Naive B cell (primary cell): ENCODE measurements at places on chromosomes 11 and 22.

DNA sequence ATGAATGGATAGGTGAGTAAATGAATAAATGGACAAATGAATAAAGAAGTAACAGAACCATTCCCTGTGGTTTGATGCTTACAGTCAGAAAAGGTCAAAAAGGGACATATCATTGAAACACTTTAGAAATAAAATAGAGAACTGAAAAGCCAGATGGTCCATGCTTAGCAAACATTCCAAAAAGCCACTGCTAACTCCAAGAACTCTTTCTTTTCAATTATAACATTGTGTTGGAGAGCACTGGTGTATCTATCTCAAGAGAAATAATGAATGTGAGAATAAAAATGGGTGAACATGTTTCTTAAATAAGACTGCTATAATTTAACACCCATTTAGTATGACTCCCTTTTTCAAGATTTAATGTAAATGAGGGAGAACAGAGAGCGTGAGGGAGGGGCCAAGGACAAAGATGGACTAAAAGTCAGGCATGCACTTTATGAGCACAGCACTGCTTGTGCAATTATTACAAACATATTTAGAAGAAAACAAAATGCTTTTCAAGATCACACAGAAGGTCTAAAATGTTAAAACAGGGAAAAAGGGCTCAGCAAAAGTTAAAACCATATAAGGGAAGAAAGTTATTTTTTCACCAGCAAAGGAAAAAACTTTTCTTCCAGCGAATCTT is 224.3 kb upstream of the PITPNB start:
- no peak for DNase-seq

GRCh38 chr11:107468596-107468995 is 11.0 kb upstream of the CWF19L2 start:
- DNase-seq = no peak

DNA sequence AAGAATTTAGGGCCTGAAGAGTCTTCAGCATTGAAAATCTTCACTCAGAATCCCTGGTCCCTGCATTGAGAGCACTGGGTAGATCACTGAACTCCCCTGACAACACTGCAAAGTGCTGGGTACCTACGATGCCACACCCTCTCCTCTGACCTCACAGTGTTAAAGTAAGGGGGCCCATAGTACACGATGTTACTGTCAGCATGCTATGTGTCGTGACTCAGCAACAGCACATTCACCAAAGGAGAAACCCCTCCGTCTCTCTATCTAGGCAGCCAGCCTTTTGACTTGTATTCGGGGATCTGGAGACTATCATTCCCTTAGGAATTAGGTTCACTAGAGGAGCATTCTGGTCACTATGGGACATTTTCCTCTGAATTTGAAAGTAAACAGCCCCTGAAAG is 67.4 kb upstream of the PITPNB start:
- no peak for DNase-seq

- no peak for DNase-seq
Observed at GRCh38 chr22:48742191-48742555, 1085.5 kb downstream of the BRD1 start.

DNA sequence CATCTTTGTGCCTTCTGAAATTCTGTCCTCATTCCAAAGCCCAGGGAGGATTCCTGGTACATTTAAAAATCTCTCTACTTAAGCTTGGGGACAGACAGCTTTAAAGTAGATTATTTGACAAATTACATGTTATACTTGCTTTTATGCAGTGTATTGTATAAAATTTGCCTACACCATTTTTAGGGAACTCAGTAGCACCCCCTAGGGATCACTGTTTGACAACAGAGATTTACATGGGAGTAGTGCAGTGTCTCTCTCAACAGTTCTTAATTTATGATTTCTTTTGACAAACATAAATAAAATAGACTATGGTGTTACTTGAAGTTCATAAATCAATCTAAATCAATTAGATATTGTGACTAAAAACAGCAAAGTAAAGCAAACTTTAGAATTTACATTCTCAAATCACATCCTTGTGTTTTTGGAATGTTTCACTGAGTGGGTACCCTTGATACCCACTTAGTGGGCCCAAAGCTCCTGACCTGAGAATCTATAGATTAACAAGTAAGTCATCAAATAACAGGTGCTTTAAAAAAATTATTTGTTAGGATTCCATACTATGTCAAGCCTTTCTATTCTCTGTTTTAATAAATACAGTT is 428.8 kb downstream of the DYNC2H1 start:
- no peak for DNase-seq

DNA sequence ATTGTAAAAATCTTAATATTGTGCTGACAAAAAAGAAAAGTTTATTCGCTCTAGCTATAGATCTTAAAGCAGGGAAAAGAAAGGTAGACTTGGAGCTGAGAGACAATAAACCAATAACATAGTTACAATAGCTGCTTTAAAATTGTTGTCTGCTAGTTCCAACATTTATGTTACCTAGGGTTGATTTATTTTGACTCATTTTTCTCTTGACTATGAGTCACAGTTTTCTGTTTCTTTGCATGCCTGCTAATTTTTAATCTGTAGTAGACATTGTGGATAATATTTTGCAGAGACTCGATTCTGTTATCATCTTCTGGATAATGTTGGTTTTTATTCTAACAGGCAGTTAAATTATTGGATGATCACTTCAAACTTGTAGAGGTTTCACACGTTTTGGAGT is 83.1 kb upstream of the TRPC6 start:
- no peak for DNase-seq

GRCh38 chr11:68303083-68303482 is 9.3 kb upstream of the LRP5 start:
- no peak for DNase-seq

DNA sequence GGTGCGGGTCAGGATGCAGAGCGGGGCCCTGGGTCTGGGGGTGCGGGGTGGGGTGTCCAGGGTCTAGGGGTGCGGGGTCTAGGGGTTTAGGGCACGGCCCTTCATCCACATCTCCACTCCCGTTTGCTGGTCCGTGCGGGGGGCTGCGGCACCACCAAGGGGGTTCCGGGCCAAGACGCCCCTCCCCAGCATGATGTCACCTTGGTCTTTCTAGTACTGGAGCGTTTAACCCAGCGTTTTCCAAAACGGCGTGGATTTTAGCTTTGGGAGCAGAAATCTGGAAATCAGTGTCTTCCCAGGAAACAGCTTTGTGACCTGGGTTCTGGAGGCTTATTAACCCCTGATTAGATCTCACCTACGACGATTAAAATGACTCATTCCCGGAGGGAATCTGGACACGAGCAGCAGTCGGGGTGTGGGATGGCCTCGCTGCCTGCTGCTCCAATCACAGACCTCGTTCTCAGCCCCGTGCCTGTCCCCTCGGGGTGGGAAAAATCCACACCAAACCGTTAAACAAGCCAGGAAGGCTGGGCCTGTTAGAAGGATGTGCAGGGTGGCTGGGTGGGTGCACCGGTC is 759 bp downstream of the AP2A2 start:
- no peak for DNase-seq

- DNase-seq = peak; percentile 83
Observed at GRCh38 chr11:130314750-130315285, at the start of gene ZBTB44. ZBTB44 (minus strand) TSS chr11:130314917; CDS start chr11:130261873, 53,044 bp downstream.

DNA sequence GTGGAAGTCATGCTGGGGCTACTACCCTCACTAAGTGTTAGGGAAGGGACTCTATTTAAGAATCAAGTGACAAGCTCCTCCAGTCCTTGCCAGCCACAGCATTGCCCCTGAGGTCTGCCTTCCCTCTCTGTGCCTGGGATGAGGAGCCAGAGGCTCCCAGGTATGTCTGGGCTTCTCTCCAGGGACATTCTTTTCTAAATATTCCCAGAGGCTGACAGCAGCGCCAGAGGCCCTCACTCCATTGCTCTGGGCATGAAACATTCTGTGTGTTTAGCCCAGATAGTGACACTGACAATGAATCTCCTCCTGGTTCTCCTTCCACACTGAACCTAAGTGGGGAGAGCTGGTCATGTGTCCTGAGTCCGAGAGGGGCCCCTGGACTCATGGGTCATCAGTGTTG is 2.2 kb downstream of the OR51E1 start:
- no peak for DNase-seq

- no peak for DNase-seq
Observed at GRCh38 chr11:13061294-13061990, 52.3 kb downstream of the RASSF10 start.

DNA sequence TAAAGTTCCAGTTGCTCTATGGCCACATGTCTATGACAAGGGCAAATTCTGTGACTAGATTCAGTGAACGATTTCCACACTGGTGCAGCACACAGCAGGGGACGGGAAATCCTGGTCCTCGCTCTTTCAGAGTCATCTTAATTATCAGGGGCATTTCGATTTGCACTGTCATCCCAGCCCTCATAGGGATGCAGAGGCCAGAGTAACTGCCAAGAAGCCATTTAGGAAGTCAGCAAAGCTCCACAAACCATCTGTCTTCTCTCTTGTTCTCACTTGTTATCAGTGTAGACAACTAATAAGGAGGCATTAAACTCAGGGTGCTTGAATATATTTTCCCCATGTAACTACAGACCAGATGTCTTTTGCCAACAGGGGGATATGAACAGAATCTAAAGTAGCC is 151.7 kb downstream of the STK33 start:
- DNase-seq = no peak

DNA sequence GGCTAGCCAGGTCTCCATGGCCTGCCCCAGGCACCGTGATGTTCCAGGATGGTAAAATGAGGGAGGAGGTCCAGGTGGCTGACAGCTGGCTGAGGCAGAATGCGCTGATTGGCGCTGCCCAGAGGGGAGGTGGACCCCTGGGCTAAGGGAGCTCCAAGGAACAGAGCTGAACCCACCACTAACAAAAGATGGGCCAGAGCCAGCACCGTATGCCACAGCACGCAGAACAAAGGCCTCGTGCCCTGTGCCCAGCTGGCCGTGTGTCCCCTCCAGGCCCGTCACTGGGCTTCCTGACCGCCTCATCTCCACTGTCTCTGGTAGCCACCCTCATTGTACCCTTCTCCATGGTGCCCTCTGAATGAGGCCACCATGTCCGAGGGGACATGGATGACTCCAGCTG is 19.6 kb upstream of the PRODH start:
- no peak for DNase-seq

DNA sequence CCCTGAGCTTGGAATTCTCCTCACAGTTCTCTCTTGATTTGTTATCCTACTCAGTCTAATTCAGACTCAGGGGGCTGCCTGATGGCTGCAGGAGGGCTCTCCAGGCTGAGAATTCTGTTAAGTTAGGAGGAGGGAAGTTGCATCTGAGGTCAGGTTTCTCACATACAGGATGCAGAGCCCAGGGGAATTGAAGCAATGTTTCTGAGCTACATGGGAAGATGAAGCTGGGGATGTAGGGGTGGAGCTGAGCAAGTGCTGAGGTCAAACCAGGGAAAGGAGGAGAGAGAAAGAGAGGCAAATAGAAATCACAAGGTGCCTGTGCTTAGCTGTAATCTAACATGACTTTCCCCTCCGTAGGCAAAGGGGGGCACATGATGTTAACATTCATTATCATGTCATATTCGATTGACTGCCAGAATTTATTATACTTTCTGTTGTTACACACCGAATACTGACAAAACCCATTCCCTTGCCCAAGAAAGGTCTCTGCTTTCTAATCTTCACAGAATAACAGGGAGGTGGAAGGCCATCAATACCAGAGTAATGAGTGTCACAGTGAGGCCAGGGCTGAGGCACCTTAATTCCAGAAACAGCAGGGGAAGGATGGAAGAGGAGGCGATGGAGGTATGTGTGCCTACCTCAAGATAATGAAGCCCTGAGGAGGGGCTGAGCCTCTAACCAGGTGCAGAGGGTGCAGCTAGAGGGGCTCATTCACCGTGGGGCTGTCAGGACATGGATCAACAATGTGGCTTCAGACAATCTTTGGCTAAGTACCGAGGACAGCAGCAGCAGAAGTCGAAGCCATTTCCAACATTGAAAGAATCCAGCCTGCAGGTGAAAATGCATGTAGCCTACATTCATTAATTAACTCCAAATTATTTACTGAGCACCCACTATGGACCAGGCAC is 205.4 kb upstream of the SNX19 start:
- no peak for DNase-seq

- no peak for DNase-seq
Observed at GRCh38 chr11:74568028-74568427, 24.4 kb upstream of the POLD3 start.

- peak; percentile 32 for DNase-seq
Observed at GRCh38 chr11:74311352-74311926, at the start of gene P4HA3. P4HA3 (minus strand) TSS chr11:74311640; CDS start chr11:74311611, 29 bp downstream.

DNA sequence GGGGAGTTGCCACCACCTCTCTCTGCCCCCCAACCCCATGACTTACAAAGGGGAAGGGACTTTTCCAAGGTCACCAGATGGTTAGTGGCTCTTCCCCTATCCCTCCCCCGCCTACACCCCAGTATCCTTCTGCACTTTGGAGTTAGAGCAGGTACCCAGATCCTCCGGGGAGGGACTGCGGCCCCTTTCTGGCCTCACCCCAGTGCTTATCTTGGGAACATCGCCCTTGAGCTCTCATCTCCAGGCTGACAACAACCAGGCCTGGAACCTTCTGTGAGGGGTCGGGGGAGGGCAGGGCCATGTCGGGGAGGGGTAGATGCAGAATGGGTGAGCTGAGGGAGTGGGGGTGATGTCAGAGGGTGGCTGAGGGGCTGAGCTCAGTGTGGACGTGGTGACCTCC is 7.5 kb upstream of the NAALADL1 start:
- DNase-seq = no peak

- no peak for DNase-seq
Observed at GRCh38 chr11:62930157-62930556, 9.0 kb upstream of the CHRM1 start.

DNA sequence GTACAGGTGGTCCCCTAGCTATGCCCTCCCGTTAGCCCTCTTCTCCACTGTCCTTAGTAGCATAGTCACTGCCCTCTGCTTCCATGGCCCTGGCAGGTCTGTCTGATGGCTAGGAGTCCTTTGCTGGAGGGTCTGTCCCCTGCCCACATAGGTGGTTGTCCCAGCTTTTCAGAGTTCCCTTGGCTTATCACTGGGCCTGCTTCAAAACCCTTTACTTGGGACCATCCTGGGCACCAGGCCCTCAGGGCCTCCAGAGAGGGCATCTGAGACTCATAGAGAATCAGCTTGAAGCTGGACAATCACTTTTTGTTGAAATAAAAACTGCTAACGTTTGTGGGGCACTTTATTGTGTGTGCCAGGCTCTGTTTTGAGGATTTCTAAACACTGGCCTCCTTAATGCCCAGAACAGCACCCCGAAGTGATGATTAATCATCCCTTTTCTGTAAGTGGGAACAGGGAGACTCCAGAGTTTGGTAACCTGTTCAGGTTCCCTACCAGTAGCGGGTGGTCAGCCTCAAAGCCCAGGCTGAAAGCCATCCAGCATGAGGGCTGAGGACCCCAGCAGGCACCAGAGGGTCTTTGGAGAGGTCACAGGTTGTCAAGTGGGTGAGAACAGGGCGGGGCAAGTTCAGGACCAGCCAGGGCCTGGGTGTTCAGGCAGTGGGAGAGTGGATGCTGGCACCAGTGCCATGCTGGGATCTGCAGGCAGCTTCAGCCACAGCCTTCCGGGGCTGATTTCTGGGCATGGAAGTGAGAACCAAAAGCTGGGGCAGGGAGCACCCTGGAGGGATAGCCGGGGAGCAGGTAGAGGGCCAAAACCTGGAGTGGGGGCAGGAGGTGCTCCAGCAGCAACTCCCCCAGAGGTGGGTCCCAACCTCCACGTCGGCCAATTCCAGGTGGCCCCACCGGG is 495 bp upstream of the KCNK4 start:
- no peak for DNase-seq

- no peak for DNase-seq
Observed at GRCh38 chr11:82174610-82175009, 559.1 kb downstream of the FAM181B start.

- DNase-seq = no peak
Observed at GRCh38 chr11:75403037-75403436, 3.7 kb downstream of the RPS3 start.
